ENCODE measurements at places on chromosomes 16 and 17.

GRCh38 chr16:19238406-19238805, 47.1 kb upstream of the CLEC19A start:
- no peak for DNase-seq

DNA sequence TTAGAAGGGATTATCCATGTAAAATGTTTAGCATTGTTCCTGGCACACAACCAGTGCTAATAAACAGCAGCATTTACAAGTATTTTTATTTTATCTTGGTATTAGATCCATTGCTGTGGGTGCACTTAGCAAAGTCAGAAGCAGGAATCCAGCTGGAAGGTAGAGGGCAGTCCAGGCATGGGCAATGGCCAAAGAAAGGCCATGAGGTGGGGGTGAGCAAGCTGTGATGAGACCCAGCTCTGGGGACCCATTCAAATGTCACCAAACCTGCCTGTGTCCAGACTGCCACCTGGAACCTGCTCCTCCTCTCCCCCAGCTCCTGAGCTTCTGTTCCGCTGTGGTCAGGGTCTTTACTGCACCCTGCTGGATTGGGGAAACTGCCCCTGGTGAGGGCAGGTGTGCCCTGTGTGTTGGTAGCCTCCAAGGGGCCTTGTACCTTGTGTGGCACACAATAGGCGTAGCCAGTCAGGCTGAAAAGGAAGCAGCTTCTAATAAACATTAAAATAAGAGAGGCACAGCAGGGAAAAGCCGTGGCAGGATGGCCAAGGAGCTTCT, 118.0 kb upstream of the CRHR1 start:
- no peak for DNase-seq

- no peak for DNase-seq
These were observed 28.5 kb downstream of the DYNLL2 start for GRCh38 chr17:58111676-58112075.

- DNase-seq, result no peak
These were observed 44.2 kb downstream of the WDR45B start for GRCh38 chr17:82603981-82604448.

- DNase-seq, result no peak
These were observed 133.7 kb upstream of the TNRC6C start for GRCh38 chr17:77824780-77825280.

GRCh38 chr16:79288066-79288465, 312.5 kb downstream of the MAF start:
- DNase-seq, result no peak

- no peak for DNase-seq
These were observed 119.7 kb downstream of the MAP2K6 start for GRCh38 chr17:69534235-69534621.

- no peak for DNase-seq
These were observed 5.5 kb upstream of the SECTM1 start for GRCh38 chr17:82338858-82339633.

- DNase-seq, result peak; percentile 87
These were observed at the start of gene CCR7 for GRCh38 chr17:40564883-40565768. Gene CCR7 (minus strand): TSS chr17:40565472. CDS start chr17:40565409, 63 bp downstream.

GRCh38 chr16:77690416-77690815, 31.9 kb upstream of the NUDT7 start:
- DNase-seq, result no peak

DNA sequence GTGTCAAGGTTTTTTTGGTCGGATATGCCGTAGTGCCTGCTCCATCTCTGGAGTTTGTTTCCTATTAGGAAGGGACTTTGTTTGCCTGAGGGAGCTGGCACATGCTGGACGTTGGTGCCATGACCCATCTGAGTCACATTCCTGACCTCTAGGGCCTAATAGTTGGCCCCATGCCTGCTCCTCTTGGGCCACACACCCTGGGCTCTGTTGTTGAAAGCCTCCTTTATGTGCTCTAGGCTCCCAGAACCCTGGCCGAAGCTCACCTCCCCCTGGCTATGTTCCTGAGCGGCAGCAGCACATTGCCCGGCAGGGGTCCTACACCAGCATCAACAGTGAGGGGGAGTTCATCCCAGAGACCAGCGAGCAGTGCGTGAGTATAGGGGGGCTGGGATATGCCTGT, 18.4 kb downstream of the LIMD2 start:
- no peak for DNase-seq

DNA sequence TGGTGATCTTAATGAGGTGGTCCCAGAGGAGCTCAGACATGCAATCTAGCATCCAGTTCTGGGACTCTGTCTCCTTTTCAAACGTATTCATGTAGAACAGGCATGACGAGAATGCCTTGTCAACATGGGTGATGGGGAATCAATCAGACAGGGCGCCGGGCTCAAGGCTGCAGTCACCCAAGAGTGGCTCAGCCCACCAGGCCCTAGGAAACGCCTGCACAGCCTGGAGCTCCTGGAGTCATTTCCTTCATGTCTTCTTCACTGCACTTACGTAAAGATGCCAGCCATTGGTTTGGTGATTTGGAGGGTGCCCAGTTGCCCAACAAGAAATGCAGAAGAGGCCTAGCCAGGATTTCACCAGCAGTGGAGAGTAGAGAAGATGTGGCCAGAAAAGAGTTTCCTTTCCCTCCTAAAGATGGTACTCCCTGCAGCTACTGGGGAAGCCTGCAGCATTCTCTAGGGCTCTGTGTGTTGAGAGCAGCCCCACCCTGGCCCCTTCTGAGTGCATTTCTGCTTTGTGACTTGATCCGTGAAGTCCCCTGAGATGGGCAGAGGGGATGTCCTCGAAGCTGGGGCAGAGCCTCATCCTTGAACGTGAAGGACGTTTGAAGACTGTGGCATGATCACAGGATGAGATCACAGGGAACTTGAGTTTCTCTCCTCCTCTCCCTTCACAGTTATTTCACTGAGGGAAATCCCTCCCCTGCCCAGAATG, 24.0 kb upstream of the STH start:
- no peak for DNase-seq

DNA sequence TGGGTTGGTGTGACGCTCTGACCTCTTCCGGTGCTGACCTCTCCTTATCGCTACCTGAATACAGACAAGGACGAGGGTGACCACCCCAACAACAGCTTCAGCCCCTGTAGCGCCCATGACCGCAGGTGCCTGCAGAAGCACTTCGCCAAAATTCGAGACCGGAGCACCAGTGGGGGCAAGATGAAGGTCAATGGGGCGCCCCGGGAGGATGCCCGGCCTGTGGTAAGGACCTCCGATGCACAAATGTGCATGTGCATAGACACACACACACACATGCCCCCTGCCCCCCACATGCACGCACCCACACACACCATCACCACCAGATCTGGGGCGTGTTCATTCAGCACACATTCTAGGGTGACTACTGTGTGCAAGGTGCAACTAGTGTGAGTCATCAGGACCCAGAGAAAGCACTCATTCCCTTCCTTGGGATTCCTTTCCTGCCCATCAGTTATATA, 9.7 kb downstream of the IGFBP4 start:
- no peak for DNase-seq

GRCh38 chr17:36697903-36698530, 96.6 kb downstream of the MRM1 start:
- no peak for DNase-seq
